ENCODE measurements at places on chromosomes 1 and 21.

DNA sequence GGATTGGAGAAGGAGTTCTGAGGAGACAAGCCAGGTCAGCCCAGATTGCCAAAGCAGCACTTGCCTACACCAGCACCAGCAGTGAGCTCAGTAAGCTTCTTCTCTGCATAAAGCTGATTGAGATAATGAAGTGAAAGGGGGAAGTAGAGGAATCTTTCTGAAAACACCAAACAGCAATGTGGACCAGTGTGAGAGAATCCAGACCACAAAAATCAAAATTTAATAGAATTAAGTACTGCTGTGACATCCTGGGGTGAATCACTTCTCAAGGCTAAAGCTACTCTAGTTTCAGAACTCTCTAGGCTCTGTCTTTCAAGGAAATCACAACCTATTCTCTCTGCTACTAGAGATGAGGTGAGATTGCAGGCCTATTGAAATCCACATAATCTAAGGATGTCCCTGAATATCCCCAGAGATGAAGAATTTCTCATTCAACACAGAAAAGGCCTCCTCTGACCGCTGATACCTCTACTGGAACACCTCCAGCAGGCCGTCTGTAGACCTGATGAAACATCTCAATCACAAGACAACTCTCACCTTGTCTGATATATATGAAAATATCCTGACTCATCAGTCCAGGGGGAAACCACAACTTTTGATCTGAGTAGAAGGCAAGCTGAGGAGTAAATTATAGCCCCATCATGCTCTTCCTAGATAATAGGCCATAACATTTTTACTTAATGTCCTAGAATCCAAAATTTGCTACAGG lies at the start of gene FCRL4:
FCRL4 (minus strand) TSS at position 127 of the 709 bp plus-strand sequence. CDS start 141 bp downstream, outside the sequence.
- no peak for DNase-seq

DNA sequence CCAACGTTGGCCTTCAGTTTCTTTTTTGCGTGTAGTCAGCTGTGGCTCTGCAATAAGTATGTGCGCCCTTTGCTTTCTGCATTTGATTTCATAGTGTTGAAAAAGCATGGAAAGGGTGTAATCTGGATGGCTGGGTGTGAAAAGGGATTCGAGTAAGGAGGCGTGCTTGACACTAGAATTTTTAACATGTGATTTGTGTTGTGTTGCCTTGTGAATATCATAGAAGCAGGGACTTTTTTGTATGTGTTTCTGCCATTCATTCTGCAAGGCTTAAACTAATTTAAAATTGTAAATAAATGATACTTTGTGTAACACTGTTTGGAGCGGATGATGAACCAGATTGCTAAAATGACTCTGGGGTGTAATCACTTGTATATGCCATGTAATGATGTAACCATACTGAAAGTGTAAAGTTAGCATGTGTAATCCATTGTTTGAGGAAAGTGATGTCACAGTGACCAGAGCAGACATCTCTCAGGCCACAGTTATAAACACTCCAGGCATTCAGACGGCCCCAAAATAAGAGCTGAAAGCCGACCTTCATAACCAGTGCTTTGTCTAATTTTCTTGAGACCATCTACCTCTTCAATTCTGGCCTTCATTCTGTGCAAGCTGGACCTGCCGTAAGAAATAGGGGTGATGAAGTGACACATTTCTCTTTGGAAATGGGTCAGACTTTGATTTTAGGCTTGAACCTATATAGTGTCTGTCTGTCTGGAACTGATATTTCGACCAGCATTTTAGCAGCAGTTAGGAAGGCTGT lies 618 bp downstream of the SH3BGR start:
- DNase-seq, result no peak

- no peak for DNase-seq
Observed at GRCh38 chr1:13788795-13789194, 88.8 kb downstream of the PRDM2 start.

DNA sequence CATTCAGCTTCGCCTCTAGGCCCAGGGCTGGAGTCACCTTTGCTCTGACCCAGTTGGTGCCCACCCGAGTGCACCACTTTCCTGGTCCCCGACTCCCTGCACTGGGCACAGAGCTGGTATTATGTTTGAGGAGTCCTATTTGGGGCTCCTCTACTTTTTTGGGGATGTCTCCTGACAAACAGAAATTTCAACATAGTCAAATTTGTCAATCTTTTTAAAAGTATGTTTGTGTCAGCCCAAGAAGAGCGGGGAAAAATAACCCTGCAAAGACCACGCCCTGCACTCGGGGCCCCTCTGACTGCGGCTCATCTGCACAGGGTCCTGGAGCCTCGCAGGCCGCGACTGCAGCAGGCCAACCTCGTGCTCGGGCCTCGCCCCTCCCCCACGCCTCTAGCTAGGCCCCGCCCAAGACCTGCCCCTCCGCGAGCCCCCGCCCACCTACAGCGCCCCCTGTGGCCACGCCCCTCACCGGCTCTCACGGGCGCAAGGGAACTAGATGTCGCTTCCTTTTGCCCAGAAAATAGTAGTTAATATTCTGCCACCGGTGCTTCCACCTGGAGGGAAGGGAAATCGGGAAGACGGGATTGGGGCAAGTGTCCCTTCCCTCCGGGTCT lies 11.4 kb downstream of the FAM229A start:
- DNase-seq, result peak; percentile 92

GRCh38 chr1:178020968-178021640 lies 51.2 kb upstream of the SEC16B start:
- no peak for DNase-seq

- no peak for DNase-seq
Observed at GRCh38 chr1:161902182-161902581, 121.5 kb downstream of the OLFML2B start.

DNA sequence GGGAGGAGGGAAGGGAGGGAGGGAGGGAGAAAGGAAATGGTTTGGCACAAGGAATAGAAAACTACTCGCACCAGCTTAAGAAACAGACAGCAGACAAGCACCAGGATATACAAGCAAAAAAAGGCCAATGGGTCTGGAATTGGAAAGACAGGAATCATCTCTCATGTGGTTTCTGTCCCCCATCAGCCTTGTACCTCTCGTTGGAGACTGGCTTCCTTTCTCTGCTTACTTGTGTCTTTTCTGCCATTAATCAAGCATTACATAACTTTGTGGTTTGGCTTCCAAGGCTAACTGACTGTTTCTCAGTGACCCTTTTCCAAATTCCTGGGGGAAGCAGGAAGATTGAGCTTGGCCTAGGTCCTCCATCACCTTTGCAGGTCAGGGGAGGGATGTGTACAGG lies 11.8 kb upstream of the RALGPS2 start:
- DNase-seq, result no peak

DNA sequence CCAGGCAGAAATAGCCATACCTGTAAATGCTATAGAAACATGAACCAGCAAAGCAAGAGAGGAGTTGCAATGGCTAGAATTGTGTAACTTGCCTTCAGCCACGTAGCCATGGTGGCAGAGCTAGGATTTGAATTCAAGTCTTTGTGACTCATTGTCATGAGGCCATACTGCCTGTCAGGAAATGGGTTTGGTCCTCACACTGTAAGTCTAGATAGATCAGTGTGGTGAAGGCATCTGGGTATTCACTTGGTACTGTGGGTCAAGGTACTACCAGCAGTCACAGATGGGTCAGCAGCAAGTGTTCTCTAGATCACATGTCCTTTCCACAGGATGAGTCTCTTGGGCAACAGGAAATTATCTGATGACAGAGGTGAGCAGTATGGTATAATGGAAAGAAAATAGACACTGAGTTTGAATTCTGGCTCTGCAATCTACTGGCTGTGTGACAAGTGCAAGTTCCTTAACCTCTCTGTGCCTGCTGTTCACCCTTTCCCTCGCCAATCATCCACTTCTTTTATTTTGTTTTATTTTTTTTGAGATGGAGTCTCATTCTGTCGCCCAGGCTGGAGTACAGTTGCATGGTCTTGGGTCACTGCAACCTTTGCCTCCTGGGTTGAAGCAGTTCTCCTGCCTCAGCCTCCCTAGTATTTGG lies 36.9 kb downstream of the FGGY start:
- no peak for DNase-seq

DNA sequence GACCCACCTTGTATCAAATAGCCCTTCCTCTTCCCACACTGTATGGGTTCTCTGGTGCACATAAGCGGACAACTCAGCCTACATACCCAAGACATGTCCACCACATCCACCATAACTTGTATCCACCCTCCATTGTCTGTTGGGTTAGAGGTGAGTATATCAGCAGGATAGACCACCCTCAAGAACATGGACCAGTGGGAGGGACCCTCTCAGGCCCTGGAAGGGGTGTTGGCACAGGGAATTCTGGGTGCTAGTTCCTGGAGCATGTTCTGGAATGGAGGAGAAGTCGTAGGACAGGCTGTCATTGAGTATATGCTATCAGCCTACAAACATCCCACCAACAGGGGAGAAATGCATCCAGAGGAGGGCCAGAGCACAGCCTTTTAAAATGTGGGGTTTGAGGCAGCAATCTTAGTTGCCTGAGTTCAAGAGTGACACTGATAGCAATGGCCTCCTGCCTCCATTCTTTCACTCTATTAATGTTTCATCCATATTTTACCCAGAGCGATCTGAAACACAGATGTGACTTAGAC lies 7.5 kb downstream of the CD55 start:
- no peak for DNase-seq

Data from psoas muscle (tissue), 8 donors.